ENCODE measurements at places on chromosomes 13 and 19. TPM values are rescaled to one million over a fixed set of nuclear protein-coding genes. Genes with fewer than 3 reads are reported as not detected.

- no peak for DNase-seq
Measured at GRCh38 chr13:26980099-26981031, 191.2 kb downstream of the USP12 start.

GRCh38 chr13:59452189-59452890 lies 711.4 kb downstream of the DIAPH3 start:
- no peak for DNase-seq

DNA sequence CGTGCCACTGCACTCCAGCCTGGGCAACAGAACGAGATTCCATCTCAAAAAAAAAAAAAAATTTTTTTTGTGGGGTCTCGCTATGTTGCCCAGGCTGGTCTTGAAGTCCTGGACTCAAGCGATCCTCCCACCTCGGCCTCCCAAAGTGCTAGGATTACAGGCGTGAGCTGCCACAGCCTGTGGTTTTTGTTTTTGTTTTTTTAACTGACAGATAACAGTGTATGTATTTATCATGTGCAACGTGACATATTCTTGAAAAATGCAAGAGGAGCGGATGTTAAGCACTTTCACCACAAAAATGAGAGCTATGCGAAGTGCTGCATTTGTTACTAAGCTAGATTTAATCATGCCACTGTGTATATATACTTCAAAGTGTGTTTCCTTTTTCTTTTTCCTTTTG lies 49.0 kb downstream of the ARHGEF18 start:
- DNase-seq = no peak

LHFPL6 gene
- 8.3 TPM for total RNA-seq

All from liver (tissue), 10 donors.